ENCODE measurements at places on chromosomes 7 and 10.

DNA sequence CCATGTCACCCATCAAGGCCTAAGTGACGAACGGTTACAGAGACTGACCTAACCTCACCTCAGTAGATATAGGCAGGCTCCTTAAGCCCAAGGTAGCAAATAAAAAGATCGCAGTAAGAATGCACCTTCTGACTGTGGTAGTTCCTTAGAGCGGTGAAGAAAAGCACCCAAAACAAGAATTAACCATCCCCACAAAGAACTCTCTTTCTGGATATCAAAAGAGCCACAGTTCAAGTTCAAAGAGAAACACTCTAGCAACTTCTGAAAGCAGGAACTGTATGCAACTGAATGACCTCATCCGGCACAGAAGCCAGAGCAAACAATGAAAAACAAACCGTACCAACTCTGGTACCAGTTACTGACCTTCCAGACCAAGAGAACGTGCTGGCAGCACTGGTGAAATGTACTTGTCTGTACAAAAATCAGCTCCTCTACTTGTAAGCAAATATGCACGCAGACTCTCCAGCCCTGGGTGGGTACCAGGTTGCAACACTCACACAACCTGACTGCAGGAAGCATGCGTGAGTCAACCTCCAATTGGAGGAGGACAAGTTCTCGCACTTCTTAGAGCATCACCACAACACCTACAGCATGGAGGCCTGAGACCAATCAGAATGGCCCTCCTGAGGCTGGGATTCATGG, 202.7 kb downstream of the FAM107B start:
- peak; percentile 61 for DNase-seq
- H3K4me1 ChIP-seq = peaks cover 82% of the 10 kb centered on the region
- H3K27me3 ChIP-seq = no peaks in the 10 kb centered on the region
- peak overlapping the region; percentile 89 for H3K27ac ChIP-seq
- peaks cover 77% of the 10 kb centered on the region for H3K36me3 ChIP-seq

DNA sequence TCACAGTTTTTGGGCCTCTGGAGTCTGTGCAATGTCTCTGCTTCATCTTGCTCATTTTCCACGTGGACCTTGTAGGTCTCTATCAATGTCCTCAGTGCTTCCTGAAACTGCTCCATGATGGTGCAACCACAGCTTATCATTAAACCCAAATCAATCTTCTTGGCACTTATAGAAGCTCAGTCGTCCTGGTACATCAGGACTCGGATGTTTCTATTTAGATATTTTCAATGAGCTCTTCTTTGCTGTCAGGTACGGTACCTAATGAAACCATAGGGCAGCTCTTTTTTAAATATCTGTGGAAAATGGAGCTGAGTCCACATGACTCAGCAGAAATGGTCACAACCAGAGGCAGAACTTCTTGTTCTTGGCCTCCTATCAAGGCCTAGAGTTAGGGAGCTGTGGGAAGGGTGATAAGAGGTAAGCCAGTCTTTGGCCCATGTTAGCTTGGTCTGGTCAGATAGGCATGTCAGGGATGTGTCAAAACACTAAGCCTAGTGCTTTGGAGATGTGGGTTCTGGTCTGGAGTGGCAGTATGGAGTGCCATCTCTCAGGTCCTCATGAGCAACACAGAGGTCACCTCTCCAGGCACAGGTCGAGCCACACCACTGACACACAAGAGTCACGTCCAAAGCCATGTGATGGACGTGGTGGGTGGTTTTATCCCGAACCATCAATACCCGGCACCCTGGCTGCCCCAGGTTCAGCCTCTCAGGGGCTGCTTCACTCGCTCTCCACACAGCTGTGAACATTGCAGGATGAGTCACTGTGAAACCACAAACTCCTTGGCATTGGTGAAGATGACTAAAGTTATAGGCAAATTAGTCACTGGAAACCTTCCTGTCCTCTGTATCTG, 87.0 kb downstream of the TBXAS1 start:
- DNase-seq = peak; percentile 73
- H3K36me3 ChIP-seq = no peaks in the 10 kb centered on the region
- peaks cover 16% of the 10 kb centered on the region for H3K4me1 ChIP-seq
- peak overlapping the region; percentile 65 for H3K27ac ChIP-seq

- H3K4me3 ChIP-seq = no peak overlapping the region
- no peaks in the 10 kb centered on the region for H3K27me3 ChIP-seq
- no peaks in the 10 kb centered on the region for H3K36me3 ChIP-seq
- H3K4me1 ChIP-seq = no peaks in the 10 kb centered on the region
- H3K27ac ChIP-seq = no peak overlapping the region
Measured at GRCh38 chr10:67011981-67012380, 86.1 kb downstream of the LRRTM3 start.

GRCh38 chr7:47218378-47219176, 363.3 kb downstream of the TNS3 start:
- no peak overlapping the region for H3K27ac ChIP-seq
- DNase-seq = no peak

DNA sequence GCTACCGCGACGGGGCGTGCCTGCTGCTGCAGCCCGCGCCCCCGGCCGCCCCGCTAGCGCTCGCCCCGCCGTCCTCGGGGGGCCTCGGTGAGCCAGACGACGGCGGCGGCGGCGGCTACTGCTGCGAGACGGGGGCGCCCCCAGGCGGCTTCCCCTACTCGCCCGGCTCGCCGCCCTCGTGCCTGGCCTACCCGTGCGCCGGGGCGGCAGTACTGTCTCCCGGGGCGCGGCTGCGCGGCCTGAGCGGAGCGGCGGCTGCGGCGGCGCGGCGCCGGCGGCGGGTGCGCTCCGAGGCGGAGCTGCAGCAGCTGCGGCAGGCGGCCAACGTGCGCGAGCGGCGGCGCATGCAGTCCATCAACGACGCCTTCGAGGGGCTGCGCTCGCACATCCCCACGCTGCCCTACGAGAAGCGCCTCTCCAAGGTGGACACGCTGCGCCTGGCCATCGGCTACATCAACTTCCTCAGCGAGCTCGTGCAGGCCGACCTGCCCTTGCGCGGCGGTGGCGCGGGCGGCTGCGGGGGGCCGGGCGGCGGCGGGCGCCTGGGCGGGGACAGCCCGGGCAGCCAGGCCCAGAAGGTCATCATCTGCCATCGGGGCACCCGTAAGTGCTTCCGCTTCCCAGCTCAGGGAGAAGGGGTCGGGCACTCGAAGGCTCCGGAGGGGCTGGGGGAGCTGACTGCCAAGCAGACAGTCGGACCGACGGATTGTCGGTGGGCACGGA, 761 bp downstream of the PTF1A start:
- no peak for DNase-seq
- no peaks in the 10 kb centered on the region for H3K36me3 ChIP-seq
- no peak overlapping the region for H3K4me3 ChIP-seq
- no peak overlapping the region for H3K27ac ChIP-seq

- H3K27ac ChIP-seq = no peak overlapping the region
- peaks cover 4% of the 10 kb centered on the region for H3K27me3 ChIP-seq
- no peaks in the 10 kb centered on the region for H3K4me1 ChIP-seq
- DNase-seq = no peak
- H3K4me3 ChIP-seq = no peak overlapping the region
Measured at GRCh38 chr10:128875956-128876736, 590.9 kb upstream of the MGMT start.

GRCh38 chr10:28676326-28676967, 874 bp upstream of the BAMBI start:
- peaks cover 35% of the 10 kb centered on the region for H3K4me1 ChIP-seq
- H3K36me3 ChIP-seq = no peaks in the 10 kb centered on the region
- peak overlapping the region; percentile 67 for H3K4me3 ChIP-seq
- DNase-seq = no peak
